ENCODE measurements at places on chromosomes 13 and 19.

DNA sequence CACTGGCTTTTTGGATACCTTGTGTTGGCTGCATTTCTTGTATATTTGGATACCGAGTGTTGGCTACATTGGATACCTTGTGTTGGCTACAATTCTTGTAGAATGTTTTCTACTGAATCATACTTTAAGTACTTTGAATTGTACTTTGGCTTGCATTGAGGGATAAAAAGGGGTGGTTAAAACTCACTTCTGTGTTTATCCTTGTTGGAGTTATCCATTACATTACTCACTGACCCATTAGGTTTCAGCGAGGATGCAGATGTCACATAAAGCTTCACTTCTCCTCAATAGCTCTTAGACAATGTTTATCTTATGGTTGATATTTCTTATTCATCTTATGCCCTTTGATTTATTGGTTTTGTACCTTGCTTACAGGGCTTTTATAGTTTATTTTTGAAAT lies 43.1 kb downstream of the PDS5B start:
- no peak for DNase-seq

GRCh38 chr13:102073251-102073650 lies 328.6 kb downstream of the FGF14 start:
- no peak for DNase-seq

GRCh38 chr19:36574741-36575140 lies 1.6 kb upstream of the ZNF529 start:
- no peak for DNase-seq

GRCh38 chr13:30796631-30797601 lies 61.6 kb downstream of the ALOX5AP start:
- no peak for DNase-seq

GRCh38 chr19:40356681-40357595 lies 8.4 kb downstream of the PLD3 start:
- no peak for DNase-seq

DNA sequence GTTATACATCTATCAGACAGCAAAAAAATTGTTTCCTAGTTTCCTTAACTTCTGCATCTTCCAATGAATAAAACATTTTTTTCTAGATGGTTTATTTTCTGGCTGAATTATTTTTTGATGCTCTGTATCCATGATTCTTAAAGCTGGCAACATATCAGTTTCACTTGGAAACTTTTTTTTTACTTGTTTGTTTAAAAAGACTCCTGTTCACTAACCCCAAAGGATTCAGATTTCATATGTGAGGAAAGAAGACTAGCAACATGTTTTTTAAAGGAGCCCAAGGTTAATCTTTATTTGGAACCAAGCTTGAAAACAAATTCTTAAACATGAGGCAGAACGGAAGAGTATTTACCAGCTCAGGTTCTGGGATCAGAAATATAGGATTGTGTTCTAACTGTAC lies 632.3 kb downstream of the SLITRK6 start:
- no peak for DNase-seq

GRCh38 chr19:39655613-39656012 lies at the start of gene LGALS16:
TSS of gene LGALS16 (plus strand) at chr19:39655913. CDS start at chr19:39655962, 49 bp downstream.
- DNase-seq: no peak

- peak; percentile 34 for DNase-seq
Measured at GRCh38 chr19:3108775-3109174, 14.6 kb downstream of the GNA11 start.
